ENCODE measurements at places on chromosomes 5 and 9.

DNA sequence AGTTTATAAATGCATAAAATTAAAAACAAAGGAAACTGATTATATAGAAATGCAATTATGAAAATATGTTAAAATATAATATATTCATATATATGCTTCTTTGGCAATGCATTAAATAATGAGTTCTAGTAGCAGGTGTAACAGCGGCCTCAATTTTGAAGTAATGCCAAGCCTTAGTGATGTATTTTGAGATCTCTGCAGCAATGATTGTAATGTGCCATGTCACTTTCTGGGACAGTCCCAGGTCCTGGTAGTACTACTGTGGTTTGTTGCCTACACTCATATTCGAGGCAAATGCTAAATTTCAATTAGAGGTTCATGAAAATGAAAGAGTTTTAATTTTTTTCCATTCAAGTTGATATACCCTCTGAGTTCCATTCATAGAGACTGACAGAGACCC lies 75.8 kb upstream of the ORM1 start:
- DNase-seq, result no peak

- DNase-seq, result no peak
Measured at GRCh38 chr9:7783635-7784063, 15.9 kb downstream of the DMAC1 start.

DNA sequence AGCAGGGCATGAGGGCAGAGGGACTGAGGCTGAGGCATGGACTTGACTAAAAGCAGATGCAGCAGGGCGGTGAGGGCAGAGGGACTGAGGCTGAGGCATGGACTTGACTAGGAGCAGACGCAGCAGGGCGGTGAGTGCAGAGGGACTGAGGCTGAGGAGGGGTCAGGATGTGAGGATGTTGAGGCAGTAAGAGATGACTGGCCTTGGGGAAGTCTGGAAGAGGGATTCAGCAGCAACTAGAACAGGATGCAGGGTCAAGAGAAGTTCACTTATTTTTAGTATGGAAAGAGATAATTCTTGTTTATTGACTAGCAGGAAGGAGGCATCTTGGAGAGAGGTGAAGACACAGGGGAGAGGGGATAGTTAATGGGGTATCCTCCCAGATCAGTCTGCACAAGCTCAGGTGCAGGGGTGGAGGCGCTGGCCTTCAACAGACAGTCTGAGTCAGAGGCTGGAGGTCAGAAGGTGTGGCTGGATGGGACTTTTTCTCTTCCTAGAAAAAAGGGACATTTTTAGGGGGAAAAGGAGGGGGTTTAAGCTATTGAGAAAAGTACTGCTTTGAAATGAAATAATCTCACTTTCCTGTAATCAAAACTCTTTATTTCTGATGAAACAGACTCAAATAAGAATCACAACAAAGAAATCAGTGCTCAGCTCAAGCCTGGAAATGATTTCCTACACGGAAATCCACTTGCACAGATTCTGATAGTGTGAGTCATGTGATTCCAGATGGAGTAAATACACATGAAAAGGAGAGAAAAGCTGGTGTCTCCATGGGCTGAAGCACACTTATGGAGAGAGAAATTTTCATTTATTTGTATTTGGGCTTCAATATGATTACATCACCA lies 130.9 kb downstream of the PALM2AKAP2 start:
- DNase-seq, result no peak

DNA sequence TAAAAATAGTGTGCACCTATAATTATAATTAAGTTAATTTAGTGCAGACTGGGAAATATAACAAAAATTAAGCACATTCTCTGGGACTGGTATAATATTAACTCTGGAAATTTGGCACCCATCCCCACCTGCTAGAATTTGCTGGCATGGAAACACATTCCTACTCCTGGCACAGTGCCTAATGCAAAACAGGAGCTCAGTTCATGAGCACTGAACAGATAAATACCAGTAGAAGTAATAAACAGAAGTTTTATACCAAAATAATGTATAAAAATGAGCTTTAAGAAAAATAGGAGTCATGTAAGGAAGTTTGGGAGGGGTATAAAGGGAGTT lies 23.7 kb upstream of the NPR3 start:
- no peak for DNase-seq

DNA sequence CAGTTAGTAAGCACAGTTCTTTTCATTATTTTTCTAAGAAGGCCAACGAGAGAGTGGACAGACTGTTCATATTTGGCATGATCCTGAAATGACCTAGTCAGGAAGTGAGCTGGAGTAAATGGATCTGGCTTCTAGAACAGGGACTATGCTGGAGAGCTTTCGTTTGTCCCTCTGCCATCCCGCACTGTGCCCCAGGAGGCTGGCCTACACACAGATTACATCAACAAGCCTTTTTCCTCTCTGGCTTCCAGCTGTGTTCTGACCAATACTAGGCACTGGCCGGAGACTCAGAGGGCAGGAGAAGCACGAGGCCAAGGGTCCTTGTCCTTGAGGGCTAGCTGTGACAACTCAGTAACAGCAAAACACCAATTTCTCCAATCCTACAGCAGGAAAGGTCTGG lies 127.8 kb downstream of the MED27 start:
- no peak for DNase-seq

DNA sequence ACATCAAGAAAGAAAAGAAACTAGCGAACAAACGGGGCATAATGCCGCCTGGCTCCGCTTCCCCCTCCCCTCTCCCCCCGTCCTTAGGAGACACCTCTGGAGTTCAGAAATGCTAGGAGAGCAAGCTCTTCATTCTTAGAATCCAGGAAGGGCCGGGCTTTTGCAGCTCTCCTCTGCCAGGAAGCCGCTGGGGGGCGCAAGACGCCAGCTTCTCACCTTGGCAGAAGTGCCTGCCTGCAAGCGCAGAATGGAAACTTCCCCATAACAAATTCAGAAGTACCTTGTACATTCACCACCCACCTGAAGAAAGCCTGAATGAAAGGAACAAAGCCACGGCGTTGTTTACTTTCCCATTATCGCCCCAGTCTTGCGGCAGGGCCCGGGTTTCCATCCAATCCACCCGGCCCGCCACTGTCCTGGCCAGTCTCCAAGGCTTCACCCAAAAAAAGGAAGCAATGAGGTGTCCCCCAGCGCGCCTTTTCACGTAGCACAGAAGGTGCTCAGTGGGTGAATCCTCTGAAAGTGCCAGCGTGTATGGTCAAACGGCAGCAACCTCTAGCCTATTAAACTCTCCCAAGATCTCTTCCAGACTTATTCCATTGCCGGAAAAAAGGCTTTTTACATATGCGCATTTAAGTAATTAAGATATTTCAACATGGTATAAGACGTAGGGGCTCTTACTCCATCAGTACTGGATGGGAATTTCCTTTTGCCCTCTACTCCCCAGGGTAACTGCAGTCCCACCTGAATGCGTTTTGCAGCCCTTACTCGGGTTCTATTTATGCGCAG lies 1.6 kb upstream of the GADD45G start:
- DNase-seq, result peak; percentile 85

DNA sequence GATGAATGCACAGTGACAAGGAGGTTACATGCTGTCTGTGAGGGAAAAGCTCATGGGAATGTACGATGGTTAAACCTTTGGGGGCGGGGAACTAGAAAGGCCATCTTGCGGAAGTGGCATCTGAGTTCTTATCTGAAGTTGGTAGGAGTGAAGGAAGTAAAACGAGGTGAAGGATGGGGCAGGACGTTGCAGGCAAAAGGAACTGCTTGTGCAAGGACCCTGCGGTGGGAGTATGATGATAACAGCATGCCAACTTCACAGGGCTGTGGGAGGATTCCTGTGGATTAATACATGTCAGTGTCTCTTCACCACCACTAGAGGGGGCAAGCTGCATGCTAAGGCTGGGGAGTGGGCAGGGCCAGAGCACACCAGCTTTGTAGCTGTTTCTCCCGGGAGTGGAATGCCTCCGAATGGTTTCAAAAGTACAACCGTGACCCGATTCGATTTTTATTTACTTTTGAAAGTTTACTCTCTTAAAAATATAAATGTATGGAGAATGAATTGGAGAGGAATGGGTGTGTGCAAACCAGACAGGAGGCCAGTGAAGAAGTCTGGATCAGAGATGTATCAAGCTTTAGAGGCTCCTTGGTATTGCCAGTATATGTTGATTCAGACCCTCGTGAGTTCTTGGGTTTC lies 62.5 kb downstream of the CYFIP2 start:
- DNase-seq, result peak; percentile 68

DNA sequence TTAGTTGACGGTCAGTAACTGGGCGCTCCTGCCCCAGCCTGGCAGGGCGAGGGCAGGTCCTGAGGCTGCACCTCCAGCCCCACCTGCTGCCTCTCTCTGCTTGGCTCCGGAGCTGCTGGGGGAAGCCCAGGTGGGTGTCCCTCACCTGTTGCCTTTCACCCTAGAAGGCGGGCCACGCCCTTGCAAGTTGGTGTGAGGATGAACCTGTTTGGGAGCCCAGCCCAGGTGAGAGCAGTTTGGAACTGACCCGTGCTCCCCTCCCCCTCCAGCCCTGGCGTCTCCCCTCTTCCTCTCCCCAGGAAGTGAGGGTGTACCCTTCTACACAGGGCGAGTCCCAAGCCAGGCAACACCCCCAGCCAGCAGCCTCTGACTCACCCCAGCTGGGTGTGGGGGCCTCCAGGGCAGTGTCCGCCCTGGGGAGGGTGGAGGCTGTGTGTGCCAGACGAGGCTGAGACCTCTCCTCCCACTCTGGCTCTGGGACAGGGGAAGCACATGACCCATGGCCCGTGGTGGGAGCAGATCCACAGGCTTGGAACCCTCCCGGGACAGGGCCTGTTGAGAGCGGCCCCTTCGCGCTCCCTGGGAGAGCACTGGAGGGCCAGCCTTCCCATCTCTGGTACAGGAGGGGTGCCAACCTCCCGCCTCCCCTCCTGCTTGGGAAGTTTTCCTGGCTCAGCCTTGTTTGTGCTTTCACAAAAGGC lies 10.4 kb downstream of the LRRC8A start:
- DNase-seq, result peak; percentile 34

- DNase-seq, result no peak
Measured at GRCh38 chr5:96627792-96628398, 34.3 kb upstream of the CAST start.

GRCh38 chr5:142821733-142822487 lies 51.7 kb downstream of the ARHGAP26 start:
- peak; percentile 19 for DNase-seq

DNA sequence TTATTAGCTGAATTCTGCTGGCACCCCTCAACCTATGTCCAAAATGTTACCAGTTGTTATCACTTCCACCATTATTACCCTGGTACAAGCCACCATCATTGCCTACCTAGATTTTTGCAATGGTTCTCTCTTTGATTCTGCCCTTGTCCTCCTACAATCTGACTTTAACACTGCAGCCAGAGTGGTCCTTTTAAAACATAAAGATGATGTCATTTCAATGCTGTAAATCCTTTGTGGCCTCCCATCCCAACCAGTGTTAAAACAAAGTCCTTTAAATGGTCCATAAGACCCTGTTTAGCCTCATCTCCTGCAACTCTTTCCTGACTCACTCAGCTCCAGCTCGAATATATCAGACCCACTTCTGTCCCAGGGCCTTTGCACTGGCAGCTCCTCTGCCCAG lies 54.9 kb upstream of the FSTL4 start:
- DNase-seq, result no peak

- no peak for DNase-seq
Measured at GRCh38 chr9:124502711-124503702, 4.2 kb downstream of the NR5A1 start.

DNA sequence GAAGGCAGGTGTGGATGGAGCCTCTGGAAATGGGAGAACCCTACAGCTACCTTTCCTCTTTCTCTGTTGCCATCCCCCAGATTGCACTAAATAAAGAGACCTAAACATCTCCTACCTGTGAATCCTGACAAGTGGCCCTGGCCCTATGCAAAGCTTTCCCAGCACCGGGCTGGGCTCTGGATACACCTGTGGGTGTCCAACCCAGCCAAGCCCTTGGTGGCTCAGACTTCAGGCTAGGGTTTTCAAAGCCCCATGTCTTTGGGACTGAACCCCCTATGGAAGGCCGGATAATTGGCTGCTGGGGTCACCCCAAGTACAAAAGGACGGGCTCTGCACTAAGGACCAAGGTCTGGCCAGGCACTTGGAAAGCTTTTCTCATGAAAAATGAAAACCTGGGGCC lies 44.1 kb upstream of the IPPK start:
- DNase-seq, result no peak

- DNase-seq, result no peak
Measured at GRCh38 chr5:131206772-131207171, 36.0 kb downstream of the LYRM7 start.

DNA sequence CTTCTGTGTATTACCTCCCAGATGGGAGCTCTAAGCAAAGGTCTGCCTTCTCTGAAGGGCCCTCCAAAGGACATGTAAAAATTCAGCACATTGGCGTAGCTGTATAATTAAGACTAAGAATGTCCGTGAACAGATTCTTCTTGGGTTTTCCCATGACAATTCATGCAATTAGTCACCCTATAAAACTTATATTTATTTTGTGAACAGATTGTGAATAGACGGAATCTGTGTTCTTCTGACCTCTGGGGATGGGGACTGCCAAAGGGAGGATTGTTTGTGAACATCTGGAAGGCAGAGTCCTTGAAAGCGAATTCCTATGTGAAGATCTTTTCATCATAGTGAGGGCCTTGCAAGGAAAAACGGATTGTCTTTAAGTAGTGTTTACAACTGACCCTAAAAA lies 111.3 kb downstream of the EGFLAM start:
- no peak for DNase-seq

DNA sequence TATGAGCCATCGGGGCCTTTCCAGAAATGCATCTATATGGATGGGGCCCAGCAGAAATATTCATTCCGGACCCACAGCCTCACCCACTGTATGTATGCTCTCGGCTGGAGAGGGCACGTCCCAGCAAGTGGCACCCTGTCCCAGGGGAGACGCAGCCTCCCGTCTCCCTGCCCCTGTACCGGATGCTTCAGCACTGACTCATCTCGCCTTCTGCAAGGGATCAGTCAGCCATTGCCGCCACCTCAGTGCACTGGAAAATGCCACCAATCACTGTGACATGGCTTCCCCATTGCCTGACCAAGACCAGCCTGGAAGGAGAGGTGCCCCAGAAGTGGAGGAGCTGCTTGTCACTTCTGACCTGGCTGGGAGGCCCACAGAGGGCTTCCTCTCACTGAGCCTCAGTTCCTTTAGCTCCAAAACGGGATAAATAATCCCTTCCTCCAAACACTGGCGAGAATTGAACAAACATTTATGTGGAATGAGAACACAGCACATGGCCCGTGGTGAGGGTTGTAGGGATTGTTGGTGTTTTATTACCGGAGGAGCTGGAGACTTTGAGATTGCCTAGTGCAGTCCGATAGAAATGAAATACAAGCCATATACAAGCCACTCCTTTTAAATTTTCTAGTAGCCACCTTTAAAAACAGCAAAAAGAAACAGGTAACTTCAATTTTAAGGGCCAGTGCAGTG lies 43.9 kb upstream of the ORM1 start:
- peak; percentile 71 for DNase-seq

DNA sequence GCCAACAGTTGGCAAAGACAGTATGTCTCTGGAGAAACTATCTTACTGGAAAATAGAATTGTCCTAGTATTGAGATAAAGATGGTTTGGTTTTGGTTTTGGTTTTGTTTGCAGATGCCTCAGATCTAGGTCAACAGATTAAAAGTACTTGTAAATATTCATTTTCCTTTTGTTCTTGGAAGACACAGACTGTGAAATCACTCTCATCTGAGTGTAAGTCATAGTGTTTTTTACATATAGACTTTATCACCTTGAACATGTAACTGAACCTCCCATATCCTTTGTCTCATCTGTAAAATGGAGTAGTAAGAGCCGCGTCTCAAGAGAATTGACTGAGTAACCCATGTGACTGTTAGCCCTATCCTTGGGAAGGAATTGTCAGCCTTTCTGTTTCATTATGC lies 34.3 kb downstream of the MAP3K1 start:
- no peak for DNase-seq

GRCh38 chr5:58088941-58089340 lies 370.9 kb downstream of the PLK2 start:
- no peak for DNase-seq

Data from NCI-H460 (cell line).